ENCODE measurements at places on chromosomes 3 and 15.

- no peak for DNase-seq
Measured at GRCh38 chr3:29581311-29581710, 300.4 kb downstream of the RBMS3 start.

DNA sequence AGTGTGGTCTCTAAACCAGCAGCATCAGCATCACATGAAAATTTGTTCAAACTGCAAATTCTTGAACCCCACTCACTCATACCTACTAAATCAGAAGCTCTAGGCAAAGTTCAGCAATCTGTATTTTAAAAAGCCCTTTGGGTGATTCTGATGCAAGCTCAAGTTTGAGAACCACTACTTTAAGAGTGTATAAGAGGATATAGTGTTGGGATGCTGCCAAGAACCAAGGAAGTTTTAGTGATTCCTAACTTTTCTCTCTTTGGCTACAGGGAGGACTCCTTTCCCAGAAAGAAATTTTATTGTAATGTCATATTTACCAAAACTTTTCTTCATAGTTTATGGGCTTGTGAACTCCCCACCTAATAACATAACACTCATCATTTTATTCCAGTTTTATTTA lies 422.2 kb downstream of the TBC1D5 start:
- no peak for DNase-seq

DNA sequence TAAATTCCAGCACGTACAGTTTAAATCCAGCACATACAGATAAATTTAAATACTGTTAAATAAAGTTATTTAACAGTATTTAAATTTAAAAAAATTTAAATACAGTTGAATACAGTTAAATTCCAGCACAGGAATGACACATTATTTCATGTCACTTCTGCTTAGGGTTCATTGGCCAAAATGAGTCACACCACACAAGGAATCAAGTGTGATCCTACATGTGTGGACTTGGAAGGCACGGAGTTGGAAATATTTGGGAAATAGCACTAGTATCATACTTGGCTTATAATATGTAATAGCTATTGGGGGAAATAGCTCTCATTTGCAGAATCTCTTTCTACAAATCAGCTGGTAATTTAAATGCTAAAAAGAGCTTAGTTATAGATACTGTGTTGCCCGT lies 10.6 kb downstream of the RAB7A start:
- DNase-seq = no peak

DNA sequence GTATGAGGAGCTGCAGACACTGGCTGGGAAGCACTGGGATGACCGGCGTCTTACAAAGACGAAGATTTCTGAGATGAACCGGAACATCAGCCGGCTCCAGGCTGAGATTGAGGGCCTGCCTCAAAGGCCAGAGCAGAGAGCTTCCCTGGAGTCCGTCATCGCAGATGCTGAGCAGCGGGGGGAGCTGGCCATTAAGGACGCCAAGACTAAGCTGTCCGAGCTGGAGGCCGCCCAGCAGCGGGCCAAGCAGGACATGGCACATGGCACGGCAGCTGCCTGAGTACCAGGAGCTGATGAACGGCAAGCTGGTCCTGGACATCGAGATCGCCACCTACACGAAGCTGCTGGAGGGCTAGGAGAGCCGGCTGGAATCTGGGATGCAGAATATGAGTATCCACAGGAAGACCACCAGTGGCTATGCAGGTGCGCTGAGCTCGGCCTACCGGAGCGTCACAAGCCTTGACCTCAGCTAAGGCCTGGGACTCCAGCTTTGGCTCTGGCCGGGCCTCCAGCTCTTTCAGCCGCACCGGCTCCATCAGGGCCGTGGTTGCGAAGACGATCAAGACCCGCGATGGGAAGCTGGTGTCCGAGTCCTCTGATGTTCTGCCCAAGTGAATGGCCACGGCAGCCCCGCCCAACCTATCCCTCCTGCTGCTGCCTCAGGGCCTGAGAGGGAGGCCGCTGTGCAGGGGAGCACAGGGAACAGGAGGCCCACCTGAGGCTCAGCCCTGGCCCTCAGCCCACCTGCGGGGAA lies 9.2 kb upstream of the SHC4 start:
- no peak for DNase-seq

DNA sequence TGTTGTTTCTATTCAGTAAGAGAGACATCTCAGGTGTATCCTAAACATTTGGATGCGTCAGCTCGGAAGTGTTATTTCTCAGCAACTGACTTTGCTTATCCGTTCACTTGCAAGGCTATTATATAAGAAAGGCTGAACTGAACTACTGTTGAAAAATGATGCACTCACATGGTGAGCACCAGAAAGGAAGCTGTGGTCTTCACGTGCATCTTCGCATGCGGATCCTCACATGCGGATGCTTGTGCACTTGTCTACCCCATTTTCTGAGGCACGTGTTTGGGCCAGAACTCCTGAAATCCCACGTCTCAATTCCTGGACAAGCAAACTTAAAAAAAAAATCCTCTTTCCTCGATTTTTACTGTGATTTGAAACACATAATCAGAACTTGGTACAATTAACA lies 63.2 kb downstream of the PDZRN3 start:
- DNase-seq = no peak

- DNase-seq = no peak
Measured at GRCh38 chr3:45704301-45704943, 15.2 kb downstream of the SACM1L start.

GRCh38 chr3:38109580-38110313 lies 27.2 kb downstream of the ACAA1 start:
- DNase-seq = no peak

GRCh38 chr3:142965581-142965980 lies 2.1 kb upstream of the PAQR9 start:
- no peak for DNase-seq

GRCh38 chr3:136276049-136276755 lies 26.1 kb downstream of the PCCB start:
- DNase-seq = no peak

DNA sequence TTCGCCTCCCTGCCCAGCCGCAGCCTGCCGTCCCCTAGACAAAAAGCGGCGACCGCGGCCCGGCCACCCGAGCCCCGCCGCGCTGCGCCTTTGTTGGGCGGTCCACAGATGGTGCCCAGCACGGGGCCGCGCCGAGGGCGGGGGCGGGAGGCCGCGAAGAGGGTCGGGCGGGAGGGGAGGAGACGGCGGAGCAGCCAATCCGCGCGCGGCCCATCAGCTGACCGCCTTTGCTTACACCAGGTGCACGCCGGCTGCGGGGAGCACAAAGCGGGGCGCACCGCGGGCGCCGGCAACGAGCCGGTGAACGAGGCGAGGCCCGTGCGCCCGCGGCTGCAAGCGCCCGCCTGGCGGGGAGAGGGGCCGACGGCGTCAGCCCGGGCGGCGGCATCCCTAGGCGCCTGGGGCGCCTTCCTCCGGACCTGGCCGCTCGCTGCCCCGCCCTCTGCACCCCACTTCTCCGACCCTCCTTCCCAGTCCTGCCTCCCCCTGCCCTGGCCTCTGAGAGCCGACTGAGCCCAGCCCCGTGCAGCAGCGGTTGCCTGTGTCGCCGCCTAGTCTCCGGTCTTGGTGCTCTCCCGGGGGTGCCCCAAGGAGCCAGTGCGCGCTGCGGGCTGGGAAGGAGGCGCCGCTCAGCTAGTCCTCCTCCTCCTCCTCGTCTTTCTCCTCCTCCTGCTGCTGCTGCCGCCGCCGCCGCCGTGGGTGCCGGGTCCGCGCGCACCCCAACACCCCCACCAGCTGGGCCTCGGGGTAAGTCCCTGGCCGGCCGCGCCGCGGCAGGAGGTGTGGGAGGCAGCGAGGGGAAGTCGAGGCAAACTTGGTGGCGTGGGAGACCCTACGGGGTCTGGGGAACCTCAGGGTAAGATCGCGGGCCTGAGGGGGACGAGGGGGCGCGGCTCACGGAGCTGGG lies at the start of gene LRRN1:
LRRN1 (plus strand) TSS at position 259 of the 907 bp plus-strand sequence. CDS start 45,211 bp downstream, outside the sequence.
- DNase-seq = no peak

DNA sequence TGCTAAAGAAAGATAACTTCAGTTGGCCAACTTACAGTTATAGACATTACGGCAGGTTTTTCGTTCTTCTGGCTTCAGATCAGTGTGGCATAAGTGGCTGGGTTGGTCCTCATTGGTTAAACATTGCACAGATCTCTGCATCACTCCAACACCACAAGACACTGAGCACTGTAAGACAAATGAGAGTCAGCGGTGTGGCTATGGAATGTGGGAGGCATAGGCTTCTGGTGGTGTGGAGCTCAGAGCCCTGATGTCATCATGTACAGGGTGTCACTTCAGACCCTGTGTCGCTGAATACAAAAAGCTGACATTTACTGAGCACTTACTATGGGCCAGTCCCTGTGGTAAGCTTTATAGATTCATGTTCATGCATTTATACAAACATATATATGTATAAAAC lies 146.0 kb downstream of the ADAMTS9 start:
- no peak for DNase-seq

GRCh38 chr3:184580376-184580775 lies 18.8 kb downstream of the EPHB3 start:
- DNase-seq = no peak

DNA sequence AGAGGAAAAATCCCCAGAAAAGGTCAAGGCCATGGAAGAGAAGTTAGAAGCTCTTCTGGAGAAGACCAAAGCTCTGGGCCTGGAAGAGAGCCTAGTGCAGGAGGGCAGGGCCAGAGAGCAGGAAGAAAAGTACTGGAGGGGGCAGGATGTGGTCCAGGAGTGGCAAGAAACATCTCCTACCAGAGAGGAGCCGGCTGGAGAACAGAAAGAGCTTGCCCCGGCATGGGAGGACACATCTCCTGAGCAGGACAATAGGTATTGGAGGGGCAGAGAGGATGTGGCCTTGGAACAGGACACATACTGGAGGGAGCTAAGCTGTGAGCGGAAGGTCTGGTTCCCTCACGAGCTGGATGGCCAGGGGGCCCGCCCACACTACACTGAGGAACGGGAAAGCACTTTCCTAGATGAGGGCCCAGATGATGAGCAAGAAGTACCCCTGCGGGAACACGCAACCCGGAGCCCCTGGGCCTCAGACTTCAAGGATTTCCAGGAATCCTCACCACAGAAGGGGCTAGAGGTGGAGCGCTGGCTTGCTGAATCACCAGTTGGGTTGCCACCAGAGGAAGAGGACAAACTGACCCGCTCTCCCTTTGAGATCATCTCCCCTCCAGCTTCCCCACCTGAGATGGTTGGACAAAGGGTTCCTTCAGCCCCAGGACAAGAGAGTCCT lies 9.0 kb downstream of the MAP1A start:
- no peak for DNase-seq

DNA sequence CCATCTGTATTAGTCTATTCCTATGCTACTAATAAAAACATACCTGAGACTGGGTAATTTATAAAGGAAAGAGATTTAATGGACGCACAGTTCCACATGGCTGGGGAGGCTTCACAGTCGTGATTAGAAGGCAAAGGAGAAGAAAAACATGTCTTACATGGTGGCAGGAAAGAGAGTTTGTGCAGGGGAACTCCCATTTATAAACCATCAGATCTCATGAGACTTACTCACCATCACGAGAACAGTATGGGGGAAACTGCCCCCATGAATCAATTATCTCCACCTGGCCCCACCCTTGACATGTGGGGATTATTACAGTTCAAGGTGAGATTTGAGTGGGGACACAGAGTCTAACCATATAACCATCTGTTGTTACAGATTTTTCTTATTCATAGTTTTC lies 42.1 kb upstream of the MB21D2 start:
- no peak for DNase-seq

DNA sequence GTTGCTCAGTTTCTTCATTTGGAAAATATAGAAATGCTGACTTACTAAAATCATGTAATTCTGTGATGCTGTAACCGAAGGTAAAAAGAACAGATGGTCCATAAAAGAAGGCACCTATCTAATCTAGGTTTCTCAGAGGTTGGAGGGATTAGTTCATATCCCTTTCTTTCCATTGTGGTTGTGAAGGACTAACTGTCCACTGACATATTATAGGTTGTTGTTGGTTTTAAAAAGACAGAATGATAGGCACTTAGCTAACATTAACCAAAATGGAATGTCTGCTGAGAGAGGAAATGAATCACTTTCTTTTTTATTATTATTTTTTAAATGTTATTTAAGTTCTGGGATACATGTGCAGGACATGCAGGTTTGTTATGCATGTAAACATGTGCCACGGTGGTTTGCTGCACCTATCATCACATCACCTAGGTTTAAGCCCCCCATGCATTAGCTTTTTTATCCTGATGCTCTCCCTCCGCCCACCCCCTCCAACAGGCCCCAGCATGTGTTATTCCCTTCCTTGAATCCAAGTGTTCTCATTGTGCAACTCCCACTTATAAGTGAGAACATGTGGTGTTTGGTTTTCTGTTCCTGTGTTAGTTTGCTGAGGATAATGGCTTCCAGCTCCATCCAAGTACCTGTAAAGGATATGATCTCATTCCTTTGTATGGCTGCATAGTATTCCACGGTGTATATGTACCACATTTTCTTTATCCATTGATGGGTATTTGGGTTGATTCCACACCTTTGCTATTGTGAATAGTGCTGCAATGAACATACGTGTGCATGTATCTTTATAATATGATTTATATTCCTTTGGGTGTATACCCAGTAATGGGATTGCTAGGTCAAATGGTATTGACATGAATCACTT lies 45.8 kb downstream of the ALDH1A2 start:
- DNase-seq = no peak

- no peak for DNase-seq
Measured at GRCh38 chr15:57996561-57996960, 69.0 kb downstream of the ALDH1A2 start.

DNA sequence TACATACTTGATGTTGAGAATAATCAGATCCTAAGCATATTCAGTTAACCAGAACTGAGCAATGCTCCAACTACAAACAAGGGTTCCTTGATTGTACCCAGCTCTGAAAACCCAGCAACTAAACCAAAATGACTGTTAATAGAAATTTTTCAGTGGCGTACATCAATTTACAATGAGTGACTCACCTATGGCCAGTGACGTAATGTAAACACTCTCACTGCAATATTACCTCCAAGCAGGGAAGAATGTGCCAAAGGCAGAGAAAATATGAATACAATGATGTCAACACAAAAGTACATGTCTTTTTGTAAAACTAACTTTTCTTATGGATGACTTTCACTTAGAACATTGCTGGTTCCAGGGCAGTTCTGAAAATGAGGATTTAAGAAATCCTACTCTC lies 611.3 kb downstream of the EDEM1 start:
- DNase-seq = no peak

DNA sequence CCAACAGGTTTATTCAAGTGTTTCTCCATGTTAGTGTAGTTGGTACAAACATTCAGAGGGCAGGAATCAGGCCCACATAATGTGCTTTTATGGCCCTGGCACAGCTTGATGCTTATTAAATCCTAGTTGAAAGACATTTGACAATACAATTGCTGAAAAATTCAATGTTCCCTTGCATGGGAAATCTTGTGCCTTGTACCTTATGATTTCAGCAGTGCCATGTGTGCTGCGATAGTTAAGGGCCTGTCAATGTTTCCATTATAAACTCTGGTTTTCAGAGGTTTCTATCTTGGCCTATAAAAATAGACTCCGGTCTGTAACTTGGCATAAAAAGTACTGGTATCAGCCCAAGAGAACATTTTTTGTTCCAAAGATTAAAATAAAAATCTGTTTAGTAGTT lies 207.2 kb downstream of the TBC1D5 start:
- DNase-seq = no peak

Data from GM12864 (cell line).